CD4-positive, alpha-beta T cell treated with Interleukin-1 beta for 1 hour (primary cell): ENCODE measurements at places on chromosomes 12 and 14.
A peak's percentile ranks its signal among the peaks of the same experiment; 100 is the strongest.

- no peak for DNase-seq
These were observed 11.6 kb upstream of the SPTB start for GRCh38 chr14:64891173-64891838.

- DNase-seq: peak; percentile 14
These were observed 276.3 kb upstream of the FAR2 start for GRCh38 chr12:28872654-28873268.

DNA sequence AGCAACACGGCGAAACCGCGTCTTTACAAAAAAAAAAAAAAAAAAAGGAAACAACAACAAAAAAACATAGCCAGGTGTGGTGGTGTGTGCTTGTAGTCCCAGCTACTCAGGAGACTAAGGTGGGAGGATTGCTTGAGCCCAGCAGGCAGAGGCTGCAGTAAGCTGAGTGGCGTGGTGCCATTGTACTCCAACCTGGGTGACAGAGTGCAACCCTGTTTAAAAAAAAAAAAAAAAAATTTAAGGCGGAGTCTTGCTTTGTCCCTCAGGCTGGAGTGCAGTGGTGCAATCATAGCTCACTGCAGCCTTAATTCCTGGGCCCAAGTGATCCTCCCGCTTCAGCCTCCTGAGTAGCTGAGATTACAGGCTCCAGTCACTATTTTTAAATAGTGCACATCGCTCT, 18.2 kb upstream of the FIGNL2 start:
- DNase-seq: no peak

- DNase-seq: no peak
These were observed 27.6 kb downstream of the RDH12 start for GRCh38 chr14:67729072-67729885.

DNA sequence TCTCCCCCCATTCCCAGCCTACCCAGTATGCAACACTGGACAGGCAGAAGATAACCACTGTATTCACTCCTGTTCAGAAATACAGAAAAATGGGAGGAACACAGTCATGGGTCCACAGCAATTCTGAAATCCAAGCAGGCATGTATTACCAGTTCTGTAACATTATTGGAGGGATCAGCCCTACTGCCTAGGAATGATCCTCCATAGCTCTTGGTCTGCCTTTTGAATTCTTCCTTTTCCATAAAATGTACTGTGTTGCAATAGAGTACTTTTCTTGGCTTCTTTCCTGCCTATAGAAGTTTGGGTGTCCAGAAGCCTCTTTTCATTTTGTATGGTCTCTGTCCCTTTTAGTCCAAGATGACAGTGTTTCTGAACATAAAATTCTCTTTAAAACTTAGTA, 46.5 kb downstream of the SPATS2 start:
- DNase-seq: no peak

DNA sequence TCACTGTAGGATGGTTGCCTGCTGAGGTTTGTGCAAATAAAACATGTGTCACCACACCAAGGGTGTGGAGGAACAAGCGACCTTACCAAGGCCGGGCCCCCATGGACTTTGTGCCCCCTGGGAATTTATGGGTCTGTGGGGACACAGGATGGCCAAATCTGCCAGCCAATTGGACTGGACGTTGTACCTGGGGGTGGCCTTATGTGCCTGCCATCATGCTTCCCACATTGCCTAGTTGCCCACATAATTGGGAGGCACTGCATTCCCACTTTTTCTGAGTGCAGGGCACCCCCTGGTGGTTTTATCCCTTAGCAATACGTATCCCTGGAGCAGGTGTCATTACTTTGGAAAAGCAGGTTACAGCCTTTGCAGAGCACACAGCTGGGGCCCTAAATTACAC, 92.6 kb upstream of the TMPO start:
- DNase-seq: no peak

DNA sequence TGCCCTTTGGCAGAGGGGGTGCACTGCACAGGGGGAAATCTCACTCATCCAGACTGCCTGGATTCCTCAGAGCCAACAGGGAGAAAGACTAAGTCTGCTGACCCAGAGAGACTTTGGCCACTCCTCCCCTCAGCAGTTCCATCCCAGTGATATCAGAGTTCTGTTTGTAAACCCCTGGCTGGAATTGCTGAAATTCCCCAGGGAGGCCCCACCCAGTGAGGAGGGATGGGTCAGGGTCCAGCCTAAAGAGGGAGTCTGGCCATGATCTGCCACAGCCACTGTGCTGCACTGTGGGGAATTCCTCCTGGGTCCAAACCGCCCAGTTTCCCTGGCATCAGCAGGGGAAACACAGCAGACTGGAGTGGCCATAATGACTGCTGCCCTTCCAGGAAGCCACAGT, 54.9 kb upstream of the USP15 start:
- DNase-seq: no peak

DNA sequence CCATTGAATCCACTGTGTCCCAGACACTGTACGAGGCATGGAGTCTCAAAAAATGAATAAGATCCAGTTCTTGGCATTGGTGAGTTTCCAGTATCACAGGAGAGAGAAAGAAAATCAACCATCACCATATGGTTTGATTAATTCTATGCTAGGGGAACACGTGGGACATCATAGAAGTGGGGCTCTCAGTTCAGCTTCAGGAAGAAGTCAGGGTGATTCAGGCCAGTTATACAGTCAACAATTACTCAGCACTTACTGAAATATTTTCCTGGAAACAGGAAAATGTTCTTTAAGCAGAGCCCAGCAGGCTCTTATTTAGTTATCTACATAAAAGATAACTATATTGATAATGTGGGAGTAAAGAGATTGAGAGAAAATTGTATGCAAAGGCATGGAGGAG, 407.2 kb downstream of the NOVA1 start:
- no peak for DNase-seq

DNA sequence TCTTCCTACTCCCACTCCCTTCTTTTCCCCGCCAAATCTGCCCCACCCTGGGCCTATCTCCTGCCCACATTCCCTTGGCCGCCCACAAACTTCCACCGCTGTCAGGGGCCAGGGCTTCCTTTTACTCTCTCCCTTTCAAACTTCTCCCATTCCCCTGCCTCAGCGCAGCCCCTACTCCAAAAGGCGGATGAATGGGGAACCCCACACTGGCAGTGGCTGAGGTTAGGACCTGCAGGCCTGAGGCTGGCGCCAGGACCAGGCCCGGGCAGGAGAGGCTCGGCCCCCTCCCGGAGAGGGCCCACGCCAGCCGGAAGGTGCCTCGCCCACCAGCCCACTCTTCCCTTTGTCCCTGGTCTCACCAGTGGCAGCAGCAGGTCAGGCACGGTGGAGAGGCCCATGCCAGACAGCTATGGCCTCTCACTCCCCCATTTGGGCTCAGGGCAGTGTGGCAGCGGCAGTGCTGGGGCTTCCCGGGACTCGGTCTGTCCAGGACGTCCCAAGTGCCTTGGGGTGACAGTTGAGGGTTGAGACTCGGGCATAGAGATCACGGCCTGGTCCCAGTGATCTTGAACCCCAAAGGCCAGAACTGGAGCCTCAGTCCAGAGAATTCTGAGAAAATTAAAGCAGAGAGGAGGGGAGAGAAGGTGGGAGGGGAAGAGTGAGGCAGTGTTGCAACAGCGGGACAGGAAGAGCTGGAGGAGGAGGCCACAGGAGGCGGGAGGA, at the start of gene TNFRSF1A:
TNFRSF1A (minus strand) TSS at position 660 of the 723 bp plus-strand sequence; CDS start at position 398, 262 bp downstream.
- DNase-seq: peak; percentile 56

- no peak for DNase-seq
These were observed 59.1 kb downstream of the TMEM132D start for GRCh38 chr12:129844662-129845220.

DNA sequence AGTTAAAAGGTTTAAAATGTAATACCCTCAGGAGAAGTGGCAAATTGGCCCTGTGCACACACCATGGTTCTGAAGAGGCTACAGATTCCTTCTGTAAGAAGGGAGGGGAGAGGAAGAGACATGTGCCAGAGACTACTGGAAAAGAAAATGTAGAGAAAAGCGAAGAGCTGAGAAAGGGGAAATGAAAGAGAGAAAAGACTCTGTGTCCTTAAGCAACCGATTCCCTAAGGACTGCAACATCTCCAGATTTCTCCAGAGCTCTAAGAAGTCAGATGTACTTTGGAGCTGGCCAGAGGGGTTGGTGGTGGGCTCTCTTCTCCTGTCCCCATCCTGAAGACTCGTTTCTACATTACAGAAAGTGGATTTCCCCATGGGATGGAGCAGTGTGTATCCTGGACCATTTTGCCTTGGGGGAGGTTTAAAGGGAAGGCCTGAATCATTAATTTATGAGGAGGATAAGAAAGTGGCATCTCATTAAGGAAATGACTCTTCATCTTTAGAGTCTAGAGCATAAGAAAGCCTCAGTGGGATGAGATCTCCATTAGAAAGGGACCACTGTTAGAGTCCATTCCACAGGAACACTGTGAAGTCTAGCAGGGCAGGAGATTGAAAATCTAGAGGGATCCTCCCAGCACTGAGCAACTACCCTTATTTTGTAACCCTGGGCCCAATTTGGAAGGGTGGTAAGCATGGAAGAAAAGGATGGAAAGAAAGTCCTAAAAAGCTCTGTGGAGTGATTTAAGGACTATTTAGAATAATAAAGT, 45.5 kb upstream of the FUT8 start:
- DNase-seq: no peak

GRCh38 chr12:79560225-79560889, 130.4 kb downstream of the PAWR start:
- DNase-seq: no peak

- DNase-seq: no peak
These were observed 96.9 kb downstream of the NPAS3 start for GRCh38 chr14:33035416-33036194.

DNA sequence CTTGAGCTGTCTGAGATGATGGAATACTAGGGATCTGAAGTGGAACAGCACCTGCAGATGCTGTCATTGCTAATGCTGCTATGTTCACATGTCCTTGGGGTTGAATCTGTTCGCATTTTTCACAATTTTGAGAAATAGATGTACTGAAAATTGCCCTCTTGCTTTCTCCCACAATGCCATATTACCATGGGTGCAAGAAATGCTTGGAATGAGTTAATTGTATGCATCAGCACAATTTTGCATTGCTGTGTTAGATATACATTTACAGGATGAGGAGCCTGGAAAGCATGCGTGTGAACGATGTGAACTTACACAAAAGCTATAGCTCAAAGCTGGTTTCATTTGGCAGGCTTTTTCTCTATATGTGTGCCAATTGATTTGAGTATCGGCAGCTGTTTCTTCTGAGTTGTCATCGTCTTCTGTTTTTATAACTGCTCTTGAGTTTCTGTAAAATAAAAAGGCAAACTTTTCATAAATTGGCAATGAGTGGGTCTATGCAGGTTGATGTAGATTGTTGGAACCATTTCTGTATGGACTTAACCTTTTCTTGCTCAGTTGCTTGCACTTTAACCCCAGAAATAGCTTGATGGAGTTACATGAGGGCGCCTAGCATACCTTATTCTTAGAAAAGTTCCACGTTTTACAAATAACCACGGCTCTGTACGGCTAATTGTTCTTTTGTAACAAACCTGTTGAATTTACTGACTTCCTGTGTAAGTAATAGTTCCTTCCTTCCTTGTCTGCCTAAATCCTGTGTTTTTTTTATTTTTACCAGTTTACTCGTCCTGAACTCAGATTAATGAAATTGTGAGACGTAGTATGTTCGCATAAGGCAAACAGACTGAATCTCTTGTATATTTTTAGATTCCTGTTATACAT, 105.9 kb downstream of the FGD4 start:
- DNase-seq: no peak

DNA sequence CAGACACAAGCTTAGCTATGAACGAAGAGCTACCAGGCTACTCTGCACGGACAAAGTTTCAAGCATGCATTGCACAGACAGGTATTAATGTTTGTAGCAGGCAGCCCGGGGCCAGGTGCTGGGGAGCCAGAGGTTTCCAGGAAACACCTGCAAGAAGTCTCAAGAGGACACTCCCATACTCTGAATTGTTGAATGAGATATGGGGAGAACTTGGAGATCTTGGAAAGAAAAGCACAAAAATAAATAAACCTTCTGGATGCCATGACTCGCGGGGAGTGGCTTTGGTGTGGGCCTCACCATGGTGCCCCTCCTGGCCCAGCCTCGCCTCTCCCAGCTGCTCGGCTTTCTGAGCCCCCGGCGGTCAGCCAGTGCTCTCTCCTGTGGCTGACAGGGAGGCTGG, 186.8 kb downstream of the TTC7B start:
- DNase-seq: no peak

GRCh38 chr12:46459111-46459510, 86.5 kb upstream of the SLC38A2 start:
- no peak for DNase-seq

DNA sequence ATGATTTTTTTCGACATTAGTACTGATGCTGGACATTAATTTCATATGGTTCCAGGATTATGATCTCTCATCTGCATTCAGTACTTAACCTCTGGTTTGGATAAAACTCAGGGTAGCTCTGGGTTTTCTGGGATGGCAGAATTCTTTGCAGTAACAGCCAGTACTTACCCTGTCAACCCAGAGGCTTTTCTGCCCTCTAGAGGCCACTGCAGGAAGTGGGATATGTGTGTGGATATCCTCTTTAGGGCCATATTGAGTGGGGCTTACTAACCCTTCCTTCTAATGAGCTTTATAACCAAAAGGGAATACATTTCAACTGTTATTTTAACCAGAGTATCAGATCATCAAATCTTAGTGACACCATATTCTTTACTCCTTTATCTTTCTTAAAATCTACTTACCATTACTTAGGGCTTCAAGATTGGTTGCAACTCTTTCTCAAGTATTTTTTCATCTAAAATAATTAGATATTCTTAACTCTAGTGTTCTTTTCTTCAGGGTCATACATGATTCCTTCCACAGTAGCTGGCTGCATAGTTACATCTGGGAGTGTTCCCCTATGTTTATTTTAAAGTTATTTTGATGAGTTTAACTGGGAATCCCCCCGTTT, 488.0 kb upstream of the STXBP6 start:
- no peak for DNase-seq

- DNase-seq: no peak
These were observed 3.5 kb upstream of the CNIH1 start for GRCh38 chr14:54444681-54445080.

- no peak for DNase-seq
These were observed 56.2 kb upstream of the VPS33A start for GRCh38 chr12:122322501-122322900.

DNA sequence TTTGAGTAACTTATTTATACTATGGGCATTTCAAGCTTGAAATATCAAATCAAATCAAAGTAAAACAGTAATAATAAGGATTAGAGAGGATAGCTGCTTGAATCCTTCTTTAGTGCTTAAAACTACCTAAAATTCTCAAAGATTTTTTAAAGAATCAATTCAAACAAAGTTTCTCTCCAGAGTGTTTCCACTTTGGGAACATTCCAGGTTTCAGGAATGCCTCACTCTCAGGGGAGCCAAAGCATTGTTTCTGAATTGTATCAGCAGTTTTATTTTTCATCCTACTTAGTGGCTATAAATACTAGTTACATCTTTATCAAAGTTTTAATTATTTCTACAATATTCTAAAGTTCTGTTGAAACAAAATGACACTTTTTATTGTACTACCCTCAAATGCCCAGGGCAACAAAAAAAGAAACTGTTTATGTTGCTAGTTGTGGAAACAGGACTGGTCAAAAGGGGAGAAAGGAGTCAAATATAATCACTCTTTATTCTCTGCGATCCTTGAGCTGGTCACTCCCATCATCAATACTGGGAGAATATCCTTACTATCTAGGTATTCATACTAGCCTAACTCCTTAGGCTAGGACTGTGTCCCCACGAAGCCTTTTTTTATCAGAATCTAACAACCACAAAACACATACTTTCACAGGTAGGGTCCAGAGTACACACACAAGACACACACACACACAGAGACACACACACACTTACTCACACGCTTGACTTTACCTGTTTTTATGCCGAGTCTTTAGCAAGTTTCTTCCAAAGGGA, 598 bp downstream of the RASSF9 start:
- no peak for DNase-seq

GRCh38 chr12:82040987-82041743, 282.0 kb upstream of the PPFIA2 start:
- no peak for DNase-seq

- DNase-seq: peak; percentile 44
These were observed 199.5 kb upstream of the SFSWAP start for GRCh38 chr12:131511391-131511802.
